ENCODE measurements at places on chromosomes 4 and X.

DNA sequence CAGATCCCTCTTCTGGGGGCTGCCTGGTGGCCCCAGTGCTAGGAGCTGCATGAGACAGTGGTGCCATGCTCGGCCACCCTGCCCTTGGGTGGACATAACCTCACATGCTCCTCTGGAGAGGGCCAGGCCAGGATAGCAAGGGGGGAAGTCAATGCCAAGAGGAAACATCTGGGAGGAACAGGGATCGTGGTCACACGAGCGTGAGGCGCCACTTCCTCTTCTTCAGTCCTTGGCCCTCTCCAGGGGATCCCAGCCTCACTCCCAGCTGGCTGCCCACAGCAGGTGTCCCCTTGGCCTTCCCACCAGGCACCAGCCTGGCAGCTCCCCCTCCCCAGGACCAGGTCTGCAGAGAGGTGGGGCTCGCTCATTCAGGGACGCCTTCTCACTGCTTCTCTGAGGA lies 28.6 kb downstream of the TBC1D14 start:
- DNase-seq = no peak

DNA sequence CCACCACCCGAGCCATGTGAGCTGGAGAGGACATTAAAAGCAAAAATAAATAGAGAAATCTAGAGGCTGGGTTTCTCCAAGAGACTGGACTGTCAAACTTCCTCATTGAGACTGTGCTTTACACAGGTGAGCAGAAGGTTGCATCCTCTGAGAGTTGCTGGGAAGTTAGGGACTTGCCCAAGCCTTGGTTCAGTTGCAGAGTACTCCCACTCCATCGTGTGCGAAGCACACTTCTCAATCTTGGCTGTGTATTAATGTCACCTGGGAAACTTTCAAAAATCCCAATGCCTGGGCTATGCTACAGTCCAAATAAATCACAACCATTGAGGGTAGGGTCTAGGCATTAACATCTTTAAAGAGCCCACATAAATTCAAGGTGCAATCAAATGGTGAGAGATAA lies 89.2 kb downstream of the ZNF330 start:
- DNase-seq = no peak

- no peak for DNase-seq
Measured at GRCh38 chrX:16559206-16559619, 90.7 kb upstream of the S100G start.

DNA sequence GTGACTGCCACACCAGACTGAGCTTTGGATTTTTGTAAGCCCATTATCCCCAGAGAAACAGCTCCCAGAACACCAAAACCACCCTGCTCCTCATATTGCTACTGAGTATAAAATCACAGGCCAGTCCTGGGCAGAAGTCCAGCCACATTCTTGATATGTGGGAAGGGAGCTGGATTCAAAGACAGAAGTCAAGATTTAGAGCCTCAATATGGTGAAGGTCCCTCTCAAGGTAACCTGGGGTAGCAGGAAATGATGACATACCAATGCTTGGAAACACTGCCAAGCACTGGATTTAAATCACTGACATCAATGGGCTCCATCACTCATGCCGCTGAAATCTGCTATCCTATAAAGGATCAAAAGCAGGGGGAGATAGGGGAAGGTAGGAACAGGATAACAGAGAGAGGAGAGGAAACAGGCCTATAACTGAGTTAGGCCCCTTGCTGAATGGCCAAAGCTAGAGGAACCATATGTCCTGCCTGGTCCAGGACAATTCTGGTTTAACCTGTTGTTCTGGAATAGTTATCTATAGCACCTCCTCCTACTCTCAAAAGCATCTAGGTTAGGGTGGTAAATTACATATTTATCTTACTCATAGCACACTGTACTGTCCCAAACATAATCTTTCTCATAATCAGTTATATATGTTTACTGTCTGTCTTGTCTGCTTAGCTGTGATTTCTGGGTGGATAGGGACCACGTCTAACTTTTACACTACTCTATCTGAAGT lies 83.7 kb upstream of the NHS start:
- no peak for DNase-seq

DNA sequence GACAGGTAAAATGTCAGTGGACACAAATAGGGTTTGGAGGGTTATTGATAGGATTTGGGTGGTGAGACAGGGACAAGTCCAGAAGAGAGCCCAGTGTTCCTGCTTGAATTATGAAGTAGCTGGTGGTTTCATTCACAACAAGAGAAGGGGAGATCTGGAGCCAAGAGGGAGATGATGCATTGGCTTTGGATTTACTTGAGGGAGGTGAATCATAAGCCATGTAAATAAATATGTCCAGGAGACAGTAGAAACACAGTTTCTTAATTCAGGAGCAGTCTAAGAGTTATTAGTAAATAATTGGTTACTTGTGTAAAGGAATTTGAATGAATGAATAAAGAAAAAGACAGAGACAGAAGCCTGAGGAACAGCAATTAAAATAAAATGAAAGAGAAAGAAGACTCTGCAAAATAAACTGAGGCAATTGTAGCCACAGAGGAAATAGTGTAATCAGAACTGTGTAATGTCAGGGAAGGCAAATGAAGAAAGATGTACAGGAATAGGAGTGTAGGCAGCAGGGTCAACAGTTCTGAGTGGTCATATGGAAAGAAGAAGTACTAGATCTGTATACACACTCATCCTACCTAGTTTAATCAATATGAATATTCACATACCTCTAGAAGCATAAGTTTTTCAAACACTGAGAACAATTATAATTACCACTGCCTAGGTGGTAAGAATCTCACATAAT lies 50.2 kb upstream of the CXCL8 start:
- DNase-seq = no peak

DNA sequence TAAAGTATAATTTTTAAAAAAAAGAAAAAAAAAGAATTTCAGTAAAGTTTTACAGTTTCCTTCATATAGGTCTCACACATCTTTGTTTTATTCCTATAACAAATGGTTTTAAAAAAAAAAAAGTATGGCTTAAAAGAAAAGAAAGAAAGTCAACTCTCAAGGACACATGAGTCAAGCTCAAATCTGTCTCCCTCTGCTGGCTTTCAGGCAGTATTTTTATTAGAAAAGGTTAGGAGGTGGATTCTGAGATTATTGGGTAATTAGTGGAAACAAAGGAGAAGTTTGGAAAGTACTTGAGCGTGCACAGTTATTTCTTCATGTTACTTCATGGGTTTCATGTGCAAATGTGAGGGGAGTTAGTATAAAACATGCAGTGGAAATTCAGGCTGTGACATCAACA lies 36.6 kb upstream of the BTC start:
- no peak for DNase-seq

DNA sequence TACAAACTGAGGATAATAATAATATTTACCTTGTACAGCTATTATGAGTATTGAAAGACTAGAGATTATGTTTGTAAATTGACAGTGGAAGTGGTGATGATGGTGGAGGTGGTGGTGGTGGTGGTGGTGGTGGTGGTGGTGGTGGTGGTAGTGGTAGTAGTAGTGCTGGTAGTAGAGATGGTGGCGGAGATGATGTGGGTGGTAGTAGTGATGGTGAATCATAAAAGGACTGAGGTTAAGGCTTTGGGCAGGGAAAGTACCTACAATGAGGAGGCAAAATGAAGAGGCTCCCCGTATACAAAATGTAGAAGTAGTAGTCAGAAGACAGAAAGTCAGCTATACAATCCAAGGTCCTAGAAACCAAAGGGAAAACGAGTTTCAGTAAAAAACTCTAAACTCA lies 214.1 kb downstream of the BCOR start:
- DNase-seq = no peak

DNA sequence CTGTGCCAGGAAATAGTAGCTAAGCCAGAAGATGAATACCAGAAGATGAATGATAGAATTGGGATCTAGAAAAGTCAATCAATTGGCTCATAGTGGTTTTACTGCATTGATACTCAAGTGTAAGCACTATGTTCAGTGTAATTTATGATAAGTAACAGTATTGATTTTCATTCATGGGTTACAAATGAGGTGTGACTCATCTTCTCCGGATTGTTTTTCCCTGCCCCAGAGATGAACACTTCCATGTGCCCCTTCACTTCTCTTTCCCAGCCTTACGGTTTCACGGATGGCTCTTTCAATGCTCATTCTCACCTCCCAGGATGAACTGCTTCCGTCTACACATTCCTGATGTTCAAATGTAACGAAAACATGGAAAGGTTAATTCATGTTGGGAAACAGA lies 9.8 kb upstream of the GUCY1B1 start:
- no peak for DNase-seq

DNA sequence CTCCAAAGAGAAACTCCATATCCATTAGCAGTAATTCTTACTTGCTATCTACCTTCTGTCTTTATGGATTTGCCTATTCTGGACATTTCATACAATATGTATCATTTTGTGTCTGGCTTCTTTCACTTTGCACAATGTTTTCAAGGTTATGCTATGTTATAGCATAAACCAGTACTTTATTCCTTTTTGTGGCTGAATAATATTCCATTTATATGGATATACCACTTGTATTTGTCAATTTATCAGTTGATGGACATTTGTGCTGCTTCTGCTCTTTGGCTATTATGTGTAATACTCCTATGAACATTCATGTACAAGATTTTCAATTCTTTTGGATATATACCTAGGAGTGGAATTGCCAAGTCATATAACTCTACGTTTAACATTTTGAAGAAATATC lies 18.9 kb upstream of the HPSE start:
- no peak for DNase-seq

DNA sequence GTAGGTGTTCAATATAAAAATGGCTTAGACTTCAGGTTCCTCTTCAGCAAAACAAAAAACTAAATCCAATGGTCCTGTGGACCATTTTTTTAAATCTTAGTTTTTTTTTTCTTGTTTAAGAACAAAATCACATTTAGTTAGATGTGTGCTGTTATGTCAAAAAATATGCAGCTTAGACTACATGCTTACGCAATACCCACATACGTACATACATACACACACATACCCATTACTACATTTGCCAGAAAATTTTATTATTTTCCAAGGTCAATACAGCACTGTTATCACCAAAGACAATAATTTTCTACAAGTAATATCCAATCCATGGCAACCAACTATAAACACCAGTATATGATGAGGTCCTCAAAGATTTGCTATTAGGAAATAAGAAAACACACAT lies 144.1 kb downstream of the PDGFC start:
- no peak for DNase-seq

- DNase-seq = no peak
Measured at GRCh38 chr4:113153529-113154101, 104.2 kb downstream of the ANK2 start.

- peak; percentile 4 for DNase-seq
Measured at GRCh38 chrX:29090811-29091210, 503.6 kb downstream of the IL1RAPL1 start.

DNA sequence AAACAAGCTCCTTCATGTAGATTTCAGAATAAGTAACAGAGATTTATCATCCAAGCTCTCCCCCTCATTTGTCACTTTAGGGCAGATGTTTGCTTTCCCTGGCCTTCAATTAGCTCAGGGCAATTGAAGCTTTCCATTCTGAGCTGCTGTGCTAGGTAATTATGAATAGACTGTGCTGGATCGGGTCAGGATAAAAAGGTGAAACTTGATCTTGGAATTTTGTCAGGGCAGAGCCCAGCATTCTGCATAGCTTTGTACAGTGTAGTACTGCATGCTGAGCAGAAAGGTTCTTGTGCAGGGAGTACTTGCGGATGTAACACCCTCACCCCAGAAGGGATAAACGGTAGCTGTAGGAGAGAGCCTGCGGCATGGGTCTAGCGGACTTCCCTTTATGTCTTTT lies 64.0 kb upstream of the CLDN34 start:
- no peak for DNase-seq

DNA sequence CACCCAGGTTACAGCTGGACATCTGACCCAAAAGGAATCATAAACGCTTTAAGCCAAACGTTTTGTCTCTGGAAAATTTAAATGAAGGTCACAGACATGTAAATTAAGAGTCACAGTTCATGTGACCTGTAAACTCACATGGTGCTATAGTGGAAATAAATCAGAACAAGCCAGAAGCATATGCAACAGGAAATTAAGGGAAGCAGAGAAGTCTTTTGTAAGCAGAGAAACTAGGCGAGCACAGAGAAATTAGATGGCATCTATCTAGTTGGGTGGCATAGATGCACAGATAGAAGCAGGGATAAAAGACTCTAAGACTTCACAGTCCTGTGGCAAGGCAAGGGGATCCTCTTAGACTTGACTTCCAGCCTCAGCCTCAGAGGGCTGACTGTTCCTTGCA lies 264.8 kb downstream of the GASK1B start:
- no peak for DNase-seq

DNA sequence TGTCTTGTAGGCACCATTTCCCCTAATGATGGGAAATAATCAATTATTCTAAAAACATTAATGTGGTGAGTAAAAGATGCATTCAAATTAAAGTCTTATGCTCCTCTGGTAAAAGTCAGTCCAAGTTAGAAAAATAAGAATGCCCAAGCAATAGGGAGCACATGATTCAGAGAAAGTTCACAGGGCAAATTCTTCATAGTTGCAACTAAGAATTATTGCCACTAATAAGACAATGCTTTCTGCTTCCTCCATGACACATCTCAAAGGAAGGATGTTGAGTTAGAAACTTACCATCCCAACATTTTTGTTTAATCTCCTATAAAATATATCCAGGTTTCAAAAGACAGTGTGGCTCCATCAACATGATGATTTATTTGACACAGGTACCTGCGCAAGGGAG lies 26.3 kb downstream of the PHOX2B start:
- no peak for DNase-seq

- no peak for DNase-seq
Measured at GRCh38 chrX:38899650-38900049, 98.4 kb downstream of the MID1IP1 start.
